ENCODE measurements at places on chromosomes 7 and 10.
A peak's percentile ranks its signal among the peaks of the same experiment; 100 is the strongest.

GRCh38 chr7:151232917-151233701 is 826 bp downstream of the CHPF2 start:
- peak; percentile 71 for DNase-seq

GRCh38 chr7:75989500-75990388 is 4.7 kb downstream of the TMEM120A start:
- DNase-seq = no peak

DNA sequence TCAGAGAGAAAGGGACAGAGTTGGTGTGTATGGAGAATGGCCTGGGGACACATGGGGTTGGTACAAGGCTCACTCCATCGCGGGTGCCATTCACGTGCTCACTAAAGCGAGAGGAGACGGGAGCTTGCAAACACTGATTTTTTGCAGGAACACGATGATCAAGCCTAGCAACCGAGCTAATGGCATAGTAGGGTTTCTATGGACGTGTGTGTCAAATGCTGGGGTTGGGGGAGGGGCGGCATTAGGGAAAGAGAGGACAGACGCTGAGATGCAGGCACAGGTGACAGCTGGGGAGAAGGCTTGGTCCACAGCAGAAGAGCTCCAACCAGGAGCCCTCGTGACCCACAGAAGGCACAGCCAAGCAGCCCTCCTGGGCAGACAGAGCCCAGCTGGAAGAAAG is 33.9 kb downstream of the RCC1L start:
- no peak for DNase-seq

DNA sequence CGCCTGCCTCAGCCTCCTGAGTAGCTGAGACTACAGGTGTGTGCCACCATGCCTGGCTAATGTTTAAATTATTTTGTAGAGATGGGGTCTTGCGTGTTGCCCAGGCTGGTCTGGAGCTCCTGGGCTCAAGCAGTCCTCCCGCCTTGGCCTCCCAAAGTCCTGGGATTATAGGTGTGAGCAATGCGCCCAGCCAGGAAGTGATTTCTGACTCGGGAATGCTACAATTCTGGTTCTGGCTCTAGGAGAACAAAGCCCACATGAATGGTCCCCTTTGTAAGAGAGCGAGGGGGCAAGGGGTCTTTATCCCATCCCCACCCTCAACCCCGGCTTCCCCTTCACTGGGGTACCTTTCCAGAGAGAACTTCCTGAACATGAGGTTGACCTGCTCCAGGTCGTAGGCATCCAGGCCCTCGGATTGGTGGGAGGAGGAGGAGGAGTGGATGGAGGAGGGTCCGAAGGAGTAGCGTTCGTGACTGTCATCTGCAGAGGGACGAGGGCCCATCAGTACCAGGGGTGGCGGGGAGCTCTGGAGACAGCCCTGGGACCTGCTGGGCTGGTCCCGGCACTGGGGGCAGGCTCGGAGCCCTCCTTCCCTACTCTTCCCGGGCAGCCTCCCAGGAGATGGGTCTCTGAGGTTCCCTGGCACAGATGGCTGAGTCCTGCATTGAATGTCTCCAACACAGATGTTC is 79.9 kb upstream of the GNA12 start:
- DNase-seq = no peak

DNA sequence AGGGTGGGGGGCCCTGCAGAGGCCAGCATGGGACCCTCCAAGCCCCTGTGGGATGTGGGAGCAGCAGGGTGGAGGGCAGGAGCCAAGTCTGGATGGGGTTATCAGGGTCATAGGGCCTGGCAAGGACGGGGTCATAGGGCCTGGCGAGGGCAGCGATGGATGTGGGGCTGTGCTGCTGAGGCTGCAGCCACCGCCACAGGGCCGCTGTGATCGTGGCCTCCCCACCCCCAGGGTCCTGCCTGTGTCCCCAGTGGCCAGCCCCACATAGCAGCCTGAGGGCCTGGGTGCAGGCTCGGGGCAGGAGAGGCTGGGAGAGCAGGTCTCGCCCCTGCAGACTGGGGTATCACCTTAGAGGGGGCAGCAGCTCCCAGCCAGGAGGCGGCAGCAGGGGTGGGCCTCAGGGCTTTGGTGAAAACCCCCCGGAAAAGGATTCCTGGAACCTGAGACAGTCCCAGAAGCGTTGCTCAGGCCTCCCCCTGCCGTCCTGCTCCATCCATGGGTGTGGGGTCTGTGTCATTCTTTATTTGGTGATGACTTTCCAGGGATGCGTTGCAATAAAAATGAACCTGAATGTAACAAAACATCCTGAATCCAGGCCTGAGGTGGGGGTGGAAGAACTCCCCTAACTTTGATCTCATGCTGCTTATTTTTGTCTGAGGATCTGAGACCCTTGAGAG is 107.3 kb upstream of the SHH start:
- no peak for DNase-seq

GRCh38 chr7:542131-542712 is 22.6 kb upstream of the PDGFA start:
- DNase-seq = no peak

- DNase-seq = peak; percentile 15
Measured at GRCh38 chr7:73718438-73718881, 1.0 kb downstream of the STX1A start.

DNA sequence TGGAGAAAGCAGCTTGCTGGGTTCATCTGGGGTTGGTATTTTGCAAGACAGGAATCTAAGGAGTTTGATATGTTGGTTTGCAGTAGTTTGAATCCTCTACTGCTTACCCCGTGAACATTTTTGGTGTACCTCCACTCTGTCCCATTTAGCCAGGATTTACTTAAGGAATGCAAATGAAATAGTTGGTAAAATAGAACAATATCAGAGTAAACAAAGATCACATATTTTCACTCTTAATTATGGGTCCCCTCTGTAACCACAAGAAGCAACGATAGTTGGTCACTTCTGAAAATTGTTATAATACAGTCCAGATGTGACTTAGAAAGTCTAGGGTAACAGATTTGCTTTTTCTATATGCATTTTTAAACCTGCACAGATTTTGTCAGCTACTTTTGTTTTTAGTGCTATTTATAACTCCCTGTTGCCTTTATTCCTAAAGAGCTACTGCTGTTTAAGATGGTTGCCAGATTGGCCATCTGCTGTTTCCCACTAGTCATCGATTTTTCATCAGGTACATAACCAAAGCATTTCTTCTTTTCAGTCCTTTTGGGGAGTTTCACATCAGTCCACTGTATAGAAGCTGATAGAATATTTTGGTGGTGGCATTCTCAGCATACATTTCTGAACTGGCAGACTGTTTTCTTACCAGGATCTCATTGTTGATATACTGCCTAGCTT is 37.6 kb downstream of the MAPK8 start:
- no peak for DNase-seq

- DNase-seq = no peak
Measured at GRCh38 chr7:14069961-14070360, 80.5 kb upstream of the ETV1 start.

- DNase-seq = no peak
Measured at GRCh38 chr10:28575852-28576251, 42.9 kb downstream of the WAC start.

DNA sequence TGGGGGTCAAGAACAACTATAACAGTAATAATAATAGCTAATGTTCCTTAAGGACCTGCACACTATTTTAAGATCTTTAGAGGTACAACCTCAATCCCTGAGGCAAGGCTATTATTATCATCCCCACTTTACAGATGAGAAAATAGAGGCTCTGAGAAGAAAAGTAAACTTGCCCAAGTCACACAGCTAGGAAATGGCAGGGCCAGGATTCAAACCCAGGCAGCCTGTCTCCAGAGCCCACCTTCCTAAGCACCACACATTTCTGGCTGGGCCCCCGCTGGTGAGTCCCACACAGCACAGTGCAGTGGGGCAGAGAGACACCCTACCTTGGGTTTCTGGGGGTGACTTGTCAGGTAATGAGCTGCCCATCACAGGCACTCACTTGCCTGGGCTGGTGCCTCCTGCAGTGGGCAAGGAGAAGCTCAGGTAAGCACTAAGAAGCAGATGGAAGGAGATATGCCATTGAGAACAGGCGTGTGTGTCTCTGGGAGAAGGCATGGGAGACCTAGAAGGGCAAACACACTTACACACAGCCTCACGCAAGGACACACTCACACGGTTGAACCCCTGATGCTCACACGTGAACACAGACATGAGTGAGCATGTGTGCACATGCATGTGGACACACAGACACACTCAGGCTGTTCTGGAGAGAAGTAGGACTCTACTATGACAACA is 104.4 kb upstream of the ZMIZ1 start:
- no peak for DNase-seq

- DNase-seq = no peak
Measured at GRCh38 chr10:30999070-30999712, 32.5 kb downstream of the ZNF438 start.

DNA sequence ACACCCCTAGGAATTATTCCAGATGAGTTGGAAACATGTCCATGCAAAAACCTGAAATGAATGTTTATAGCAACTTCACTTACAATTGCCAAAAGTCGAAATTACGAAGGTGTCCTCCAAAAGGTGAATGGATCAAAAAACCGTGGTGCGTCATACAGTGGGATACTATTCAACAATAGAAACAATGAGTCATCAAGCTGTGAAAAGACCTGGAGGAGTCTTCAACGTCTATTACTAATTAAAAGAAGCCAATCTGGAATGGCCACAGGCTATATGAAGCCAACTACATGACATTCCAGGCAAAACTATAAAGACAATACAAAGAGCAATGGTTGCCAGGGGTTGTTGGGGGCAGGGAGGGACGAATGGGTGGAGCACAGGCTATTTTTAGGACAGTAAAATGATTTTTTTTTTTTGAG is 12.6 kb upstream of the PPP2R2D start:
- DNase-seq = no peak

GRCh38 chr10:114402871-114403540 is 1.3 kb downstream of the AFAP1L2 start:
- no peak for DNase-seq

DNA sequence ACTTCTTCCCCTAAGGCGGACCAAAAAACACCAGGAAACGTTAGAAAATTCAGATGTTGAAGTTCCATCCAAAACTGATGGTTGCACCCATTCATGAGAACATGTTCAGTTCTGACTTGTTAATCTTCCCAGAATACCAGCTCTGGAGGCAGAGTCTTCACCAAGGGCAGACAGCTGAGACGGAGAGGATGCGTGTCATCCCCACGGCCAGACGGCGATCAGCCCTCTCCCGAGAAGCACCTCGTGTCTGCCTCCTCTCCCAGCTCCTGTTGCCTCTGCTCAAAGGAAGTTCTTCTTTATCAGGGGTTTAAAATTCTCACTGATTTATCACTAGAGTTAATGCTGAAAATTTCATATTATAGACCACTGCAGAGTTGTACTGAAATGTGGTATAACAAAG is 269.7 kb downstream of the ZMYND11 start:
- DNase-seq = no peak

DNA sequence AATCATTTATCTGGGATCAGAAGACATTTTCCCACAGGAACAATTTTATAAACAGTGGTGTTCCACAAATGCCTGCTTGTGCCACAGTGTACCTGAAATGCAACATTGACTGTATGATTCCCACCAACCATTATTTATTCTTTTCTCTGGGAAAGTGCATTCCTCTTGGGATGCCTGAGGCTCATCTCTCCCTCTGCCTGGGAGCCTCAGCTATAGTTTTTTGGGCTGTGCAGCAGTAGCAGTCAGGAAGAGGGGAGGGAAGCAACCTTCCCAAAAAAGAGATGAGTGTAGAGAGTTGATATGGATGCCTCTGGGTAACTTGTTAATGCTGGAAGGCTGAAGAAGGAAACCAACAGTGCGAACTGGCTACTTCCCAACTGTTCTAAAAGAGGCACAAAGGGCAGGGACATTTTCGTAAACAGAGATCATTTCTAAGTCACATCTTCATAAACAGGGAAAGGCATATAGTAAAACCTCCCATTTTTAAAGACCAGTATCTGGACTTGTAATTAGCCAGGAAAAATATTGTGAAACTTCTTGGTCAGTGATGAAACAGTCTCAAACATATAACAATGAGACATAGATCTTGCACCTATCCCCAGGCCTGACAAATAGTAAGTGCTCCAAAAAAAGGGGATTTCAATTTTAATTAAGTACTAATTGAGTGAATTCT is 1.4 kb upstream of the CALD1 start:
- DNase-seq = no peak

- no peak for DNase-seq
Measured at GRCh38 chr10:133277993-133278576, 1.4 kb upstream of the ADAM8 start.

DNA sequence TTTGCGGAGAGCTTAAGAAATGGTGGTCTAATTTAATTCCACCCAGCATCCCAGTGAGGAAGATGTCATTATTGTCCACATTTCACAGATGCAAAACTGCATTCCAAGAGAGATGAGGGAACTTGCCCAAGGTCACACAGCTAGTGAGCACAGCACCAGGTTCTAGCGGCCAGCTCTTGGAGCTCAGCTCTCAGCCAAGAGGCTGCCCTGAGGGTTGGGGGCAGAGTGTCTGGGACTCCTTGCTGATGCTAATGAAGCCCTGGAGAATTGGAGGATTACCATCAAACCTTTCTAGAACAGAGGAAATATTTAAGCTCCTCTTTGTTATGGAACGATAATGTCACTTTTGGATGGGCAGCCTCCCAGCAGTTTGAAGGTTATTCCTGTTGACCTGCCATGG is 48.0 kb downstream of the PLPP4 start:
- DNase-seq = no peak

GRCh38 chr10:128928231-128928836 is 538.7 kb upstream of the MGMT start:
- DNase-seq = no peak

DNA sequence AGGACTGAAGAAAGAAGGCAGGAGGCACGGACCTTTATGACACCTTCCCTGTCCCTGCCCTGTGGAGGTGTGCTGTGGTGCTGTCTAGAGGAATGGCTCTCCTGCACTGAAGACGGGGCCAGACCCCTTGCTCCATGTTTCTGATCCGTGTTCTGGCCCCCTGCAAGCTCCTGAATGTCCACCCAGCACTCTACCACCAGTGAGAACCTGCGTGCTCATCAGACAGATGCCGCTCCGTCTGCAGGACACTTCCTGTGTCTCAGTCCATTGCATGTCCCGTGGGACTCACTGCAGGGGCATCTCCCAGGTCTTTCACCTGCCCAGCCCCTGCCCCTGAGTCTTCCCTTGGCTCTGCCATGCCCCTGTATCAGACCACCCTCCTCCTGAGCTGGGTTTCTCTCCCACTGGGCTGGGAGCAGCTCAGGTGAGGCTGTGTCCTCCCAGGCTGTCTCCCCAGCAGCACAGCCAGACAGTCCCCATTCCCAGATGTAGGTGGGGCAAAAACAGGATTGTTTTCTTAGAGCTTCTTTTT is 278.3 kb upstream of the ZNF32 start:
- DNase-seq = no peak
